NCI-H187 (cell line): ENCODE measurements at places on chromosomes 1 and 21.
A peak's percentile ranks its signal among the peaks of the same experiment; 100 is the strongest.

DNA sequence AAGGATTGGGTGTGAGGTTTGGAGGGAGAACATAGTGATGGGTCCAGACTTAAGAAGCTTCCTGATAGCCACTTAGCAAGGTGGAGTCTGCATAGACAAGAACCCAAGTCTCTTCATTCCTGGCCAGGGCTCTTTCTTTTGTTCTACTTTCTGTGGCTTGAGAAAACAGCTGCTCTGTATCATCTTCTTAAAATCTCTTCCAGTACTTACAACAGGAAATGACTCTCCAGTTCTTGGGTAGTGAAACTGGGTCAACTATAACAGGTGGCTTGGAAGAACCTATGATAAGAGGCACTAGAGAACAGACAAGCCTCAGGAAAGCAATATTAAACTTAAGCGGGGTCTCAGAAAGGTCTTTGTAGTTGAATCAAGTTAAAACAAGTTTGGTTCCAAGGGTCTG is 148.1 kb upstream of the USP24 start:
- no peak for DNase-seq

DNA sequence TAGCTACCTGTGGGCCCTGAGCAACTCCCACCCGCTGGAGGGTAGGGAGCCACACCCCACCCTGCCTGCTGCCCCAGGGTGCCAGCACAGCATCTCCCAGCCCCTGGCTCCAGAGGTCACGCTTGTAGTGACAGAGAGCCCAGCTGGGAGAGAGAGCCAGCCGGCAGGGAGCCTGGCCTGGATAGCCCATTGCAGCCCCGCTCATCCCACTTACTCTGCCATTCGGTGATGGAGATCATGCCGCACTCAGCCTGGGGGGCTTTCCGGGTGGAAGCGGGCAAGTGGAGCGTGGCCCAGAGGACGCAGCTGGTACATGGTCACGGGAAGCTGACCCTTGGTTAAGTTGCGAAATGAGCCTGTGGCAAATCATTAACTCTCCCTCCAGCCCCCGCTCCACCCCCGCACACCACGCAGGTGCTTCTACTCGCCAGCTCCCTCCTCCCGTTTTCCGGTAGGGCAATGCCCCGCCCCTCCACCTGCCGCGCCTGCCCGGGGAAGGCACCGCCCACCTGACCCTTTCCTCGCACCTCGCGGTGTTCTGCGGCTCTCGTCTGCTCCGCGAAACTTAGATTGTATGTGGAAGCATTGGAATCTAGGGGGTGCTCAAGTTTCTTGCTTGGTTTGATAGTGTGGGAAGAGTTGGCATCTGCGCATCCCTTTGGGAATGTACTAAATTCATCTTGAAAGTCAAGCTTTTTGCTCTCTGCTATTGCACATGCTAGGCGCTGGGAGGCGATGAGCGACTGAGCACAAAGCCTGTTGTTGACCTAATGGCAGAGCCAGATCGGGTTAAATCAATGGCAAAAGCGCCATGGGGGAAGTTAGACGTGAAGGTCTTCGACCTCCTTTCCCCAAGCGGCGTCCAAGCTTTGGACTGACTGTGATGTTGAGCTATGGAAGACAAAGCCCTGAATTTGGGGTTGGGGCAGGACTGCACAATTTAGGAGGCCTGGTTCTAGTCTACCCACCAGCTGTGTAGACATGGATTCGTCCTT is at the start of gene GOLT1A:
TSS of gene GOLT1A (minus strand) at position 321 of the 995 bp plus-strand sequence. CDS start at position 239, 82 bp downstream.
- DNase-seq: peak; percentile 93

- DNase-seq: no peak
Observed at GRCh38 chr21:26093122-26093521, 77.4 kb downstream of the APP start.

DNA sequence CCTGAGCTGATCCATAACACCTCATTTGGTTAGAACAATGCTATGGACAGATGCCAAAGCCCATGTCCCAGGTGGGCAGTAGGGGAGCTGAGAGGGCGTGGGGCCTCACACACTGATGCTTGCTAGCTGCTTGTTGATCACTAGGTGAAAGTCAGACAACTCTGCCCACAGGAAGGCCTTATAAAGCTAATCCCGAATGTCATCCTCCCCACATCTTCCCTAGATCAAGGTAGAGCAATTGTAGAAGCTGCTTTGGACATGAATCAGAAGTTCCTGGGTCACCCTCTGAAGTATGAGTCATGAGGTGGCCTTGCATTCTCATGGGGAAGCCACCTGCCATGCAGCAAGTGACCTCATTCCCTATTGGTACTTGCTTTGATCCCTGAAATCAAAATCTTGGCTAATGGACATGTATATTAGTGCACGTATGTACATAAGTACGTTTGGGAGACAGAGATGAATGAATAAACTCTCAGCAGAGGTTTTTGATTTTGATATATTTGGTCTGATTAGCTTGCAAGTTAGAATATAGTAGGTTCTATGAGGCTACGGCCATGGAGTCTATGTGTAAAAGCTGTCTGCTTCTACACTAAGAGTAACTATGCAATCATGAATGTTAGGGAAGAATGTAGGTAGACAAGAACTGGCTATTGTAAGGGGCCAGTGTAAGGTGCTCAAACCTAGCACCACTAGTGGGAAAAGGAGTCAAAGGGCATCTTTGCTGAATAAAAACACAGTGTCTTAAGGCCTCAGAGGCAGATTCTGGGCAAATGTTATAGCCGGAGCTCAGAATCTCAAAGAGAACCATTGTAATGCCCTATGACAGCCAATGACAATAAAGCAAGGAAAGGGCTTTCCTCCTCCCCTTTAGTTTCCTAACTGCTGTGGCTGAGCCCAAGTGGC is 52.6 kb downstream of the ABCA4 start:
- no peak for DNase-seq

DNA sequence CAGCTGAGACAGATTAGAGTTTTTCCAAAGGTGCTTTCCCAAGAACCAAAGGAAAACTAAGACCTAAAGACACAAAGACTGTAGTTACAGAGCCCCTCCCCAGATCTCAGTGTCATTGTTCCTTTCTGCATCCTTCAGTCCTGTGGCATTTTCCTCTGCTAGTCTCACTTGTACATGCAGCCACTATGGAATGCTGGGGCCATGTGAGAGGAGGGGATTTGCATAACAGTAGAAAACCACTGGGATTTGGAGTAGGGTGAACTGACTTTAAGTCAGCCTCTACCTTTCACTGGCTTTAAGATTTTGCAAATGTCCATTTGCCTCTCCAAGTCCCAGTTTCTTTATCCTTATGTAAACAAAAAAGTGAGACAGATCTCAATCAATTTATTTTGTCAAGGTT is 119.4 kb upstream of the F3 start:
- no peak for DNase-seq

- DNase-seq: no peak
Observed at GRCh38 chr1:240029418-240029817, 62.3 kb upstream of the FMN2 start.

GRCh38 chr1:165635329-165635728 is 4.3 kb downstream of the MGST3 start:
- no peak for DNase-seq

DNA sequence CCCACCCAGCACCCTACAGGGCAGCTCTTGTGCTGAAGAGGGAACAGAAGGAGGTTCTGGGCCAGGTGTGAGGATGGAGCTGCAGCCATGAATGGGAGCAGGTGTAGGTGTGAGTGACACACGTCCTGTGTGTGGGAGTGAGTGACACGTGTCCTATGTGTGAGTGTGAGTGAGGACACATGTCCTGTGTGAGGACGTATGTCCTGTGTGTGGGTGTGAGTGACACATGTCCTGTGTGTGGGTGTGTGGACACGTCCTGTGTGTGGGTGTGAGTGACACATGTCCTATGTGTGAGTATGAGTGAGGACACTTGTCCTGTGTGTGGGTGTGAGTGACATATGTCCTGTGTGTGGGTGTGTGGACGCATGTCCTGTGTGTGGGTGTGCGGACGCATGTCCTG is 26.4 kb downstream of the MEGF6 start:
- DNase-seq: no peak

- no peak for DNase-seq
Observed at GRCh38 chr1:61157468-61157987, 75.2 kb downstream of the NFIA start.

DNA sequence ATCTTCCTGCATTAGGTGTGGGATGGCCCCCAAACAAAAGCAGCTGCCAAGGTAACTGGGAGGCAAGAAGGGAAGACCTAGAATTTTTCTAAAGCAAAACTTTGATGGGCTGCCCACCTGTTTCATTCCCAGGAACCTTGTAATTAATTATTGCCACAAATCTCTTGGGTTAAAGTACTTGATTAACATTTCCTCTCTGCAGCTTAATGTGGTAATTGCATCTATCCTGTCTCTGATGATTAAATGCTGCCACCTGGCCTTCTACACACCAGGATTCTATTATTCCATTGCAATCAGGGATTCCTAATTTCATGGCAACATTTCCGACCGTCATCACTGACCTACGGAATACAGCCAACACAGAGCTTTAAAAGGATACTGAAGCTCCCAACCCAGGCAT is 68.3 kb upstream of the RC3H1 start:
- DNase-seq: no peak

GRCh38 chr1:19654386-19654785 is 10.3 kb downstream of the NBL1 start:
- no peak for DNase-seq

GRCh38 chr1:213947200-213947801 is 40.5 kb upstream of the PROX1 start:
- no peak for DNase-seq

- no peak for DNase-seq
Observed at GRCh38 chr1:22188914-22189313, 46.0 kb upstream of the WNT4 start.

DNA sequence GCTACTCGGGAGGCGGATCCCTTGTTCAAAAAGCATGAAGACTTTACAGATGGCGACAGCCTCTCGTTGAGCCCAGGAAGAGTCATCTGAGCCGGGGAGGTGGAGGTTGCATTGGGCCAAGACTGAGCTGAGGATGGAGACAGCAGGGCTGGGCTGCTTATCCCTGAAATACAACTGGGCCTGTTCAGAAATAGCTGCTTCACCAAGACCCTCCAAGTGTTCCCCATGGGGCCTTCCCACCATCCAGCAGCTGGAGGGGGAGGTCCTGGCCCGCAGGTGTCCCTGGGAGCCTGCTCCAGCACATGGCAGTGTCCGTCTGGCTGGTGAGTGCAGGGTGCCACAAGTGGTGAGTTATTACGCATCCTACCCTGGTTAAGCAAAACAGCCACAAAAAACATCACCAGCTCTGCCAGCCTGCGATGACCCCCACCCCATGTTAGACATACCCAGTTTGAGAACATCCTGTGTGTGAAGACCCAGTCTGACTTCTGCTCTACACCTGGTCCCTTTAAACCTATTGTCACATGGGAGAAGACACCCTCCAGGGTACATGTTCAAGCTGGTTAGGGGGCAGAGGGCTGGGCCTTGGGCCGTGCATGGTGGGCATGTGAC is 93.1 kb upstream of the TMPRSS2 start:
- no peak for DNase-seq

DNA sequence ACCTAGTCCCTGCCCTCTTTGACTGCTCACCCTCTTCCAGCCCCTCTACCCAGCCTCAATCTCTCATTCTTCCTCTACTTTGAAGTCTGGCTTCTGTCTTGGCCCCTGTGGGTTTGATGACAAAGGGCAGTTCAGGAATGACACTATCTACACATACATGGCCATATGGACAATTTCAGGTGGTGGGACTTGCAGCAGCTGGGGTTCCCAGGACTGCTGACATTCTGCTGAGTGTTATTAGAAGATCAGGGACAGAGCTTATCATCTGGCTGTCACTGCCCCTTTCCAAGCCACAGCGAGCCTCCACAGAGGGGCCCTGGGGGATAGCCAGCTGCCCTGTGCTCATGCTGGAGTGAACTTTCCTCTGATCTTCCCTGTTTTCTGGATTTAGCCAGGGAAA is 97.4 kb upstream of the IPO9 start:
- DNase-seq: no peak

DNA sequence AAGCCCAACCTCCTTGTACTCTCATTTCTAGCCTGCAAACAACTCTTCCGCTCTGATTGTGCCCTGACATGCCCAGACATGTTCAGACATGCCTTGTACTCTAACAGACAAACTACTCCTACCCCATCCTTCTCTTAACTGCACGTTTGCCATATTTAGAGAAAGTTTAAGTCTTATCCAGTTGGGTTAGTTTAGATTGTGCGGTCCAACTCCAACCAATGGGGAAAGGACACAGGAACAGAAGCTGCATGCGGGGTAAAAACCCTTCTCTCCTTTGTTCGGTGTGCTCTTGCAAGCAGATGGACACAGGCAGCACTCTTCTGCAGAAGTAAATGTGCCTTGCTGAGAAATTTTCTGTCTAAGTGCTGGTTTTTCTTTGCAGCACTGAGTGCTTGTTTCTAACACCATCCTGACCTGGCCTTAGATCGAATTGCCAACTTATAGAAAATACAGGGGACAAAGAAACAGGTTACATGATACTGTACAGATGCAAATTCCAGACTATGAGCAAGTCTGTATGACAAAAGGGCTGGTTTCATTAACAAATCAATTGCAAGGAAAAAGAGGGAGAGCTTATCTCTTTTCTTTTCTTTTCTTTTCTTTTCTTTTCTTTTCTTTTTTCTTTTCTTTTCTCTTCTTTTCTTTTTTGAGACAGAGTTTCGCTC is 35.8 kb upstream of the IFNGR2 start:
- DNase-seq: no peak

GRCh38 chr1:87866416-87866815 is 537.7 kb downstream of the LMO4 start:
- DNase-seq: no peak

DNA sequence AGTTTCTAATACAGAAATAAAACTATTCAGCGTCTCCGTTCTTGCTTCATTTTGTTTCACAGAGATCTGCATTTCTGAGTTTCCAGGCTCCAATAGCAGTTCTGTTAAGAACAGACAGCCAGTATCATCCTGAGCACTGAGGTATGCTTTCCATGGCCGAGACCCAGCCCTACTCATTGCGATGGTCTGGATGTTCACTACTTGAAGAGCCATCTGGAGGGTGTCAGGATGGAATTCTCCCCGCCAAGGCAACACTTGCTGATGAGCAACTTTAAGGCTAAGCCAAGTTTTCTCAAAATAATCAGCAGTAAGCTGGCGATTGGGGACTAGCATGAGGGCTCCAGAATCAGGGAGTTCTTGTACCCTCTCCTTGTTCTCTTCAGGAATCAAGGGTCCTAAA is 7.7 kb upstream of the BCL2L15 start:
- no peak for DNase-seq

DNA sequence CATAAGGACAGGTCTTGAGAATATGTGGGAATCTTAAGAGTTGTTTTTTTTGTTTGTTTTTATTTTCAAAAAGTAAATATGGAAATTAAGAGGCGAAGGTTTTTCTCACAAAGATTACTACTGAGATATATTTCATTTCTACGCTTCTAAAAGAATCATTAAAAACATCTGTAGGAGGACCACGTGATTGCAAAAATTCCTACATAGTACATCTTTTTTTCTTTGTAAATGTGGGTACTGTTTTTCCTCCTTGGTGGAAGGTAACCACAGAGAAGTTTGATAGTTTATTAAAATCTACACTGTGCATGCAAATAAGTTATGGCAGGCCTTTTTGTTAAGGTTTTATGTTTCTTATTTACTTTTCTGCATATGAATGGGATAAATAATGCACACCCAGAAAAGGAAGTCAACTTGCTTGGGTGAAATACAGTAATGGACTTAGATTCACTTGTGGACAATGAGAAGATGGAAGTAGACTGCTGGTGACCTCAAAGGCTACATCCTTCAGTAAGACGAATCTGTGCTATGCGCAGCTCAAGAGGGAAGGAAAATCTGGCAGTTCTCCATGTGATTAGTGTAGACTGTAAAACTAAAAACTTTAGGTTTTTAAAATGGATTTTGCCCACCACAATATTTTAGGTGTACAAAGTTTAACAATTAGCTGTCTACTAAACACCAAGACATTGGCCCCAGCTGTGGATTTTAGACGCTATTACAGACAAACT is 2.0 kb downstream of the AK5 start:
- no peak for DNase-seq

GRCh38 chr1:37931102-37931360 is 15.8 kb downstream of the INPP5B start:
- DNase-seq: no peak
